ENCODE measurements at places on chromosomes 3 and 15. TPM values are rescaled to one million over a fixed set of nuclear protein-coding genes. Genes with fewer than 3 reads are reported as not detected.

Gene TMEM41A
- 43.4 TPM for total RNA-seq

- no peak overlapping the region for H3K4me3 ChIP-seq
- DNase-seq: no peak
- H3K27me3 ChIP-seq: no peaks in the 10 kb centered on the region
Measured at GRCh38 chr3:8253201-8253600, 248.4 kb upstream of the LMCD1 start.

Gene NPAP1
- 1.2 TPM for total RNA-seq

DNA sequence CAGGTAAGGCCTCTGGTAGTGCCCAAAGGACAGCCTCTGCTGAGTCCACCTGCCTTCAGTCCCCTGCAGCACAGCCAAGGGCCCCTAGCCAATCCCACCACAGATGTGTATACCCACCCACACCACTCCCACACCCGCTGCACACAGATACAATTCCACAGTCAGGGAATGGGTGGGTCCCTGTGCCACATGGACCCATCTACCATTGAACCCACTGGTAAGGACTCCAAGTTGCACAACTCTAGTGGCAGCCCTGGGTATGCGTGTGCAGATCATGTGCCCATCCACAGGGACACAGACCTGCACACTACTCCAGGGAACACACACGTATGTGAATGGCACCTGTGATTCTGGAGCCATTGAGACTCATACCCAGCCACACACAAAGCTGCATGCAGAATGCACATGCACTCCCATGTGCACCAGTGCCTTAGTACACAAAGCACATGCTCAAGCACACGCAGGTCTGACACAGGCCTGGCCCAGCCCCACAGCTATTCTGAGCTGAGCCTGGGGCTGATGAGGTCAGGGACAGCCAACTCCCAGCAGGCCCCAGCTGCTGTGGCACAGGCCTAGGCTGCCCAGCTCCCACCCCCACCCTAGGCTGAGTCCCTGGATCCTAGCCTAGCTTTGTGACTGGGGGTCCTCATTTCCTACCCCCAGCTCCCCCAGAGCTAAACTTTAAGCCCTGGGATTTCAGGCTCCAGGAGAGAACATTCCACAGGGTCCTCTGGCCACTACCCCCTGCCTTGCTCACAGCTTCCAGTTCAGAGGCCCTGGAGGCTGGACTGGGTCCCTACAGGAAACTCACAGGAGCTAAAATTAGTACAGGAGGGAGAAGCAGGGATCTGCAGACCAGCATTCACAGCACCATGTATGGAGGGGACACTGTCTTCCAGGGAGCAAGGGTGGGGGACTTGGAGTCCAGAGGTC, 2.7 kb upstream of the ALS2CL start:
- peaks cover 20% of the 10 kb centered on the region for H3K4me1 ChIP-seq
- H3K27ac ChIP-seq: peak overlapping the region; percentile 5
- peak; percentile 54 for DNase-seq
- no peak overlapping the region for H3K4me3 ChIP-seq
- H3K36me3 ChIP-seq: no peaks in the 10 kb centered on the region

- H3K4me3 ChIP-seq: no peak overlapping the region
- H3K27ac ChIP-seq: no peak overlapping the region
- no peaks in the 10 kb centered on the region for H3K4me1 ChIP-seq
- DNase-seq: no peak
- no peaks in the 10 kb centered on the region for H3K36me3 ChIP-seq
- H3K27me3 ChIP-seq: no peaks in the 10 kb centered on the region
Measured at GRCh38 chr3:41490360-41490759, 291.1 kb downstream of the CTNNB1 start.

DNA sequence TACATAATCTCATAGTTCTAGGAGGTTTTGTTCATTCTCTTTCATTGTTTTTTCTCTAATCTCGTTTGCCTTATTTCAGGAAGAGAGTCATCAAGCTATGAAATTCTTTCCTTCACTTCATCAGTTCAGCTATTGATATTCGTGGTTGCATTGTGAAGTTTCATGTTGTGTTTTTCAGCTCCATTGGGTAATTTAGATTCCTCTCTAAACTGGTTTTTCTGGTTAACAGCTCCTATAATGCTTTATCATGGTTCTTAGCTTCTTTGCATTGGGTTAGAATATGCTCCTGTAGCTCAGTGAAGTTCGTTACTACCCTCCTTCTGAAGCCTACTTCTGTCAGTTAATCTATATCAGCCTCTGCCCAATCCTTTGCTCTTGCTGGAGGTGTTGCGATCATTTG, 69.4 kb upstream of the CD96 start:
- H3K27ac ChIP-seq: no peak overlapping the region
- no peaks in the 10 kb centered on the region for H3K4me1 ChIP-seq
- no peaks in the 10 kb centered on the region for H3K27me3 ChIP-seq
- DNase-seq: no peak
- H3K4me3 ChIP-seq: no peak overlapping the region
- H3K36me3 ChIP-seq: no peaks in the 10 kb centered on the region

DNA sequence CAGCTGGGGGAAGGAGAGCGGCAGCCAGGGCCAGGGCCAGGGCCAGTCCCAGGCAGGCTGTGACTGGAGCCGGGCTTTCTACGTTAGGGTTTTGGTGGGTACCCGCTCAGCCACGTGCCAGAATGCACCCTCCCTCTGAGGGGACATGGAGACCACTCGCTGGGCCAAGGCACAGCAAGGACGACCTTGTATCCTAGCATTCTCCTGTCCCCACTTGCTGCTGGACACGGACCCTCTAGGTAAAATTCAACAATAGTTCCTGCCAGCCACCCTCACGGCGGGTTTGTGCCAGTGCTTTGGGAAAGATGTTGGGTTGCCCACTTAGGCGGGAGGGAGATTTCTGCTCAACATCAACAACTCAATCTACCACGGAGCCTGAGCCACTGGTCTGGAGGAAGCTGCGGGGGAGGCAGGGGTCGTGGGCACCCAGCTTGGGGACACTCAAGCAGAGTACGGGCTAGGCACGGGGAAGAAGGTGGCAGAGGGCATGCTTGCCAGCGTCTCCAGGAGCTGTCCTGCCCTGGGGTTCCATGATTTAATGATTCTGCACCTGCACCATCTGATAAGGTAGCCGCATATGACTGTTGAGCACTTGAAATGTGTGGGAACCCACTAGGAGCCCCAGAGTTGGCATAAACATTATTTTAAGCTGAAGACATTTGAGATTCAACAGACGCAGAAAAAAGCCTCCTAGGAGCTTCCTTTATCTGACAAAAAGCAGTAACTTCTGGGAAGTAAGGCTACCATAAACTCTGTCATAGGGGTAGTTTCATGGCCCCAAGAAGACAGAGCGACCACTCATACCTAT, 22.5 kb upstream of the C15orf39 start:
- DNase-seq: no peak
- H3K4me1 ChIP-seq: peaks cover 73% of the 10 kb centered on the region
- no peak overlapping the region for H3K4me3 ChIP-seq
- H3K36me3 ChIP-seq: no peaks in the 10 kb centered on the region
- H3K27me3 ChIP-seq: no peaks in the 10 kb centered on the region

DNA sequence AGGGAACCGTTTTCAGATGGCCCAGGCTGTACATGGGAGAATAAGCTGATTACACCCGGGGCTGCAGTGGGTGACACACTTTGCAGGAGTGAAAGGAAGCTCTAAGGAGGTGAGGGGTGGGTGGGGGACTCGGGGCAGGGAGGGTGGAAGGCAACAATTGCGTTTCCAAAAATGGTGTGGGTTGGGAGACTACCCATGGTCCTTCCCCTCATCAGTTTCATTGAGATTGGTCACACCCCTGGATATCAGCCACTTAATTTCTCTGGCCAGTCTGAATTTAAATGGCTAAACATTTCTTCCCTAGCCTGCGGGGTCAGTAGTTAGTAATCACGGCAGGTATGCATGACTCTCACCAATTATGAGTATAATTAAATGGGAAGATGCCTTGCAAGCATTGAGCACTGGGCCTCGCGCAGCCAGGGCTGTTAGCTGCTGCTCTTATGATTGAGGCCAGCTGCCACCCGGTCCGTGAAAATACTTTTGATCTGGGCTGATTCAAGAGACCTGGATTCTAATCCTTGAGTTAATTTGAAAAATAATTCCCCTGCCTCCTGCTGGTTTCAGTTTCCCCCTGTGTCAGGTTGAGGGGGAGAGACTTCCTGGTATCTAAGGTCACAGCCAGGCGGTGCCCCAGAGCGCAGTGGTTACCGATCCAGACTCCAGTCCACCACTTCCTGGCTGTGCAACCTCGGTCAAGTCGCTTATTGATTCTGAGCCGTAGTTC, 23.3 kb downstream of the SLC6A6 start:
- peaks cover 18% of the 10 kb centered on the region for H3K4me1 ChIP-seq
- no peaks in the 10 kb centered on the region for H3K27me3 ChIP-seq

Gene C3orf85
- 33.4 TPM for total RNA-seq

DNA sequence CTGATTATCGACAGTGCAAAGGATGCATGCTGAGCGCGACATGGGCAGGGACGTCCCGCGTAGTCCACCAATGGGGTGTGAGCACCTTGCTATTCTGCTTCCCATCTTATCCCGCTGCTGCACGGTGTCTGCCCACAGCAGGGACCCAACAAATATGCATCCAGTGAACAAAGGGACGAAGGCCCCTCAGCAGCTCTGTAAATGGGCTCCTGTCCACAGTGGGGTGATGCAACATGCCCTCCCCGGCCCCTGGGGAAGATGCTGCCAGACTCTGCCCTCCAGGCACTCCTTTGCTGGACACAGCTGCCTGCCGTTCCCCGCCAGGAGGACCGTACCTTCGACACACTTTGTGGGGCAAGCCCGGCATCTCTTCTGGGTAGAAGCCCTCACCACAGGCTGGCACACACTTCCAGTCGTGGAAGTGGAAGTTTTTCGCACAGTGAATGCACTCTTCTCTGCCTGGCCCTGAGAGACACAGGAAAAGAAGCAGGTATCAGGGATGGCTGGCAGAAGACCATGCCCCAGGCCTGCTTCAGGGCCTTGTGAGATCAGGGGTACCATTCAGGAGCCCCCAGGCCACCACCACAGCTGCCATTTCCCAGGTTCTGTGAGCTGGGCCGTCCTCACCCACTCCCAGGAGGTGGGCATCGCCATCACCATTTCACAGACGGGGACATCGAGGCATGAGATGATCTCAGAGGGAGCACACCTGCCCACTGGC, 18.2 kb upstream of the SNRPA1 start:
- H3K27me3 ChIP-seq: no peaks in the 10 kb centered on the region
- H3K4me1 ChIP-seq: no peaks in the 10 kb centered on the region
- no peaks in the 10 kb centered on the region for H3K36me3 ChIP-seq
- no peak overlapping the region for H3K27ac ChIP-seq
- H3K4me3 ChIP-seq: no peak overlapping the region
- DNase-seq: no peak

GRCh38 chr3:176987901-176988650, 209.2 kb downstream of the TBL1XR1 start:
- no peak overlapping the region for H3K27ac ChIP-seq
- H3K4me1 ChIP-seq: peaks cover 7% of the 10 kb centered on the region
- H3K36me3 ChIP-seq: no peaks in the 10 kb centered on the region
- no peak overlapping the region for H3K4me3 ChIP-seq

Gene TICRR
- total RNA-seq: 2.3 TPM
